ENCODE measurements at places on chromosomes 3 and 15.

DNA sequence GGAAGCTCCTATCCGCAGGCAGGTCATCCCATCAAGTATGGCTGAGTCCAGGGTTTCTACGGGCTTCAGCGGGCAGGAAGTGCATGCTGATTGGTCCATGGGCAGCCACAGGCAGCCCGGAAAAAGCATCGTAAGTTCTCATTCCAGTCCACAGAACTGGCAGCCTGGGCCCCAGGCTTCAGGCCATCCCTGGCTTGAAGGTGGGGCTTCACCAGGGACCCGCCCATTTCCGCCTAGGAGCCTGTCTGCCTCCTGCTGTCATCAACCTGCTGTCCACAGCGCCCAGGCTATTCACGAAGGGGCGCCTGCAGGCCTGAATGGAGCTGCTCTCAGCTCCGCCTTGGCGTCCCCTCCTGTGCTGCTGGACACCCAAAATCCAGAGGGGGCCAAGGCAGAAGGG is 13.9 kb downstream of the PCYT1A start:
- DNase-seq, result no peak

GRCh38 chr3:182795389-182795782 is 2.1 kb downstream of the ATP11B start:
- no peak for DNase-seq

DNA sequence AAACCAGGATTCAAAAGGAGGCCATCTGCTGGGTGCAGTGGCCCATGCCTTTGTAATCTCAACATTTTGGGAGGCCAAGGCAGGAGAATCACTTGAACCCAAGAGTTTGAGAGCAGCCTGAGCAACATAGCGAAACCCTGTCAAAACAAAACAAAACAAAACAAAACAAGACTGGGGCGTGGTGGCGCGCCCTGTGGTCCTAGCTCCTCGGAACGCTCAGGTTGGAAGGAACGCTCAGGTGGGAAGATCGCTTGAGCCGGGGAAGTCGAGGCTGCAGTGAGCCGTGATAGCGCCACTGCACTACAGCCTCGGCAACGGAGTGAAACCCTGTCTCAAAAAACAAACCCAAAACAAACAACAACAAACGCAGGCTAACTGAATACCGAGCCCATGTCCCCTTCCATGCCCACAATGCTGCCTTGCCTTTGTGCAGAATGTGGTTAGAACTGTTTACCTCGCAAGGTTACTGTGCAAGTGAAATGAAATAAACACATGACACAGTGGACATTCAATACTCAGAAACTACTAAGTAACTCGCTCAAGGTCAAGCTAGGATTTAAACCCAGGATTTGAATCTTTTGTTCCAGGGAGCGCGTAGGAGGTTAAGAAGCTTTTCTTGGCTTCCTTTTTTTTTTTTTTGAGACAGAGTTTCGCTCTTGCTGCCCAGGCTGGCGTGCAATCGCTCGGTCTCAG is 766 bp upstream of the EMC4 start:
- DNase-seq, result no peak

- DNase-seq, result no peak
Observed at GRCh38 chr15:65769482-65769881, 22.6 kb downstream of the DENND4A start.

DNA sequence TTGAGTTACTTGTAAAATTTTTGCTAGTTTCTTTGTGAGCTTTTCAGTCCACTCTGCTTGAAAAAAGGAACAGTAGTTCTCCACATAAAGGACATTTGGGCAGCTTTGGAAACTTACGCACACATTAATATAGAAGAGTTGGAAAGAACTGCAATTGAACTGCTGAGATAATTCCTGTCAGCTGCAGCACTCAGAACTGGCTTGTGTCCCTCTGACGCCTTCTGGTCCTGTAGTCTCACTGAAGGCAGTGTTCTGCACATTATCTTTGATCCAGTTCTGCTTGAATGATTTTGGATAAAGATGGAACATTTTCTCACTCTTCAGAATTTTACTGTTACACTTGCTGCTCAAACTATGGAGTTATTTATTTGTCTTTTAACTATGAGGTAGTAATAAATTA is 901.9 kb downstream of the OTOL1 start:
- no peak for DNase-seq

- no peak for DNase-seq
Observed at GRCh38 chr3:194268654-194269512, 82.2 kb downstream of the CPN2 start.

GRCh38 chr15:38401701-38402100 is 52.2 kb upstream of the FAM98B start:
- no peak for DNase-seq

DNA sequence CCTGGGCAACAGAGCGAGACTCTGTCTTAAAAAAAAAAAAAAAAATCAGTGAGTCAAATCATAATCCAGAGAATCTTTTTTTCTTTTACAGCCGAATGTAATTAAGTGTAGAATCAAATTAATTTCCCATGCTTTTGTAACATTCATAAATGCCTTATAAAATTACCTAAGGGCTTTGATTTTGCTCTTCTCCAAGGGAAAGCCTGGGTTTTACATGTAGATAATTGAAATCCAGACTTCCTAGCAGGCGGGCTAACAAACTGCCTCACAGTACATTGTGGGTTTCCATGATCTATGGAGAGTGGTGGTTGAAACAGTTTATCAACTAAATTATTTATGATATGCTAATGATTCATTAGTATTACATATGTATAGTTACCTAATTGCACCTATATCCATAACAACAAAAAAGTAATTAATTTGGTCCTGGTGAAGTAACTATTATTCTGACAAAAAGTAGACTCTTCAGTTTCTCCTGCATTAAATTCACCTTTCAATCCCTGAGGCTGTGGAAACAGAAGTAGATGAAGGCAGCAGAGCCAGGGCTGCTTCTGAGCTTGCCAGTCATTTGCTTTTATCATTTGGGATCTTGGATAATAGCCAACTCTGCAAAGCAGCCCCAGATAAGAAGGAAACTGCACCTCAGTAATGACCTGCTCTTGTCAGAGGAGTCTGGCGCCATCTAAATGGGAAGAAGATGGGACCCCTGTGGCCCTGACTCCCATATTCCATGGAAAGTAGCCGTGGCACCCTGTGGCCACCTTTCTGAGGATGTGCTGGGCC is 9.5 kb downstream of the CCR9 start:
- DNase-seq, result no peak

DNA sequence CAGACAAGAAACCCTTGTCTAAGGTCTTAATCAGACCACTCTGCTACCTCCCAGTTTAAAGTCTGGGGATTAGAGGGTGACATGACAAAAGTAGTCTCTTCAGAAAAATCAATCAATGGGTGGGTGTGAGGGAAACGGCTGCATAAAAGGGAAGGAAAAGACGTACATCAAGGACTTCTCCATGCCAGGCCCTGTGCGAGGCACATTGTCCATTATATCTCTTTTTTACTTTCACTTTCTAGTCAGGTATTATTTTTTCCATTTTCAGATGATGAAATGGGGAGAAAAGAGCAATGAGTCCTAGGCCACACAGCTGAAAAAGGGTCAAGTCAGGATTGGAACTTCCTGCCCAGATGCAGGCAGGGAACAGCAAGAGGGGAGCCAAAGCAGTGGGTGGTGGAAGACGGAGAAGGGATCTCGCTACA is 4.6 kb upstream of the CX3CR1 start:
- no peak for DNase-seq

DNA sequence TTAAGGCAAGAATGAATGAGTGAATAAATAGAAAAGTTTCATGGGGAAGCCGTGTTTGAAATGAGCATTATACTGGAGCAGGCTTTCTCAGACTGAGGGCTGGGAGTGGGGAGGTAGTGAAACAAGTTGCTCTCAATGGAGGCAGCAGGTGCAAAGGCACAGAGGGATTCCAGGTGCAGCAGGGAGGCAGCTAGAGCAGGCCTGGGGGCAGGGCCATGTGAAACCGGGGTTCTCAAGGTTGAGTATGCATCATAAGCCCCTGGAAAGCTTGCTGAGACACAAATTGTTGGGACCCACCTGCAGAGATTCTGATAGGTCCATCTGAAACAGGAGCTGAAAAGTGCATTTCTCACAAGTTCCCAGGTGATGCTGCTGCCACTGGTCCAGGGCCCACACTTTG is 45.3 kb downstream of the BFSP2 start:
- DNase-seq, result no peak

- no peak for DNase-seq
Observed at GRCh38 chr3:99839613-99840012, 22.0 kb downstream of the CMSS1 start.
